ENCODE measurements at places on chromosomes 1 and 21.

DNA sequence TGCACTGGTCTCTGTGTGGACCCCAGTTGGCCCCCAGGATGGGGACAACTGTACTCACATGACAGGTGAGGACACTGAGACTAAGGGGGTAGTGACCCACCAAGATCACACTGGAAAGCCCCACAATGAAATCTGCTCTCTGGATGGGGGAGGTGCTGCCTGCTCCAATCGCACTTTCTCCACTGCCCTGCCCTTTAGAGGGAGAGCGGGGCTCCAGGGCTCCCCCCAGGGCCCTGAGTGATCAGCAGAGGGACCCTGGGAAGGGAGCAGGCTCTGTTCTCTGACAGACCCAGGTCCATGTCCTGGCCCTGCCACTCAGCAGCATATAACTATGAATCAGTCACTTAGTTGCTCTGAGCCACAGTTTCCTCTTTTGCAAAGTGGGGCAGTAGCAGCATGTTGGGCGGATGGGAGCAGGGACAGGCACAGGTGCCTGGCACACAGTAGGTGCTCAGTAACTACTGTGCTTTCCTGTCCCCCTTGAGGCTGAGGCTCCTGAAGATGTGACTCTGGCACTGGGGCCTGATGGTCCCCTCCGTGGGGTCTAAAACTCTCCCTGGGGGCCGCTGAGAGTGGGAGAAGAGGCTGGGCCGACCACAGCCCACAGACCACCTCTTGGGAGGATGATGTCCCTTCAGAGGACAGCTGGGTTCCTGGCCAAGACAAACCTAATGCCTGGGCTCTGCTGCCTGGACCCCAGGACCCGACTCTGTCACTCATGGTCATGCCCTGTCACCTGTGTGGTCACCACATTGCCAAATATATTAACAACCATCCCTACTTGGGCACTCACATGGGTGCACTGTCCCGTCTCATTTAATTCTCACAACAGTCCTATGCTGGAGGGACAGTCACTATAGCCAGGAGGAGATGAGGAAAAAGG, 222.7 kb downstream of the PTPRU start:
- DNase-seq = peak; percentile 21

GRCh38 chr1:84480650-84481049, 1.6 kb downstream of the RPF1 start:
- no peak for DNase-seq

DNA sequence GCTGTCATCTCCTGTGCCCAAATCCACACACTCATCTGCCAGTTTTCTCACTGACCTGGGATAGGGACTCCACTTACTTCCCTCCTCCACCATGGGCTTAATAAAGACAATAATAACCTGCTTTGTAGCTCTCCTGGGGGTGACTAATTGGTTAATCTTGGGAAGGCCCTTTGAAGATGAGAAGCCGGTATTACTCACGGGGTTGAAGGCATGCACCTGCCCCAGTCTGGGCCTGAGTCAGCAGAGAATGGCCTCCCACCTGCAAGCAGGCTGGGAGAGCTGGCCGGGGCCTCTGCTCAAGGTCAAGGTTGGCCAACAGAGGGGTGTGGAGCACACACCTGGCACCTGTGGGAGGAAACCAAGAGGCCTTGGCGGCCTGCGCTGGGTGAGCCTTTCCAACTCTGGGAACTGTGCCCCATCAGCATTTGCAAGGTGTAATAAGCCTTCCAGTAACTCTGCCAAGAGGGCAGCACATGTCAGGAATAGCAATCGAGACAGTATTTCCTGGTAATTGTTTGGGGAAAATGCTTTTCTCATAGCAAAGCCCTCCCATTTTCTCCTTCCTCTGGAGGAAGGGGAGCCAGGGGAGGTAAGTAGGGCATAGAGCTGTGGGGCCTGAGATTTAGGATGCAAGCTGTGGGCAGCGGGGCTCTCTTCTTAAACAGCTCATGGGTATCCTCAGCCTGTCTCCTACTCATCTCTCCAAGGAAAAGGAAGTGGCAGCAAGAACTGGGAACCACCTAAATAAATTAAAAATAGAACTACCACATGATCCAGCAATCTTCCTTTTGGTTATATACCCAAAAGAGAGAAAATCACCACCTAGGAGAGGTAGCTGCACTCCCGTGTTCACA, 49.0 kb downstream of the TOMM20 start:
- DNase-seq = peak; percentile 56

DNA sequence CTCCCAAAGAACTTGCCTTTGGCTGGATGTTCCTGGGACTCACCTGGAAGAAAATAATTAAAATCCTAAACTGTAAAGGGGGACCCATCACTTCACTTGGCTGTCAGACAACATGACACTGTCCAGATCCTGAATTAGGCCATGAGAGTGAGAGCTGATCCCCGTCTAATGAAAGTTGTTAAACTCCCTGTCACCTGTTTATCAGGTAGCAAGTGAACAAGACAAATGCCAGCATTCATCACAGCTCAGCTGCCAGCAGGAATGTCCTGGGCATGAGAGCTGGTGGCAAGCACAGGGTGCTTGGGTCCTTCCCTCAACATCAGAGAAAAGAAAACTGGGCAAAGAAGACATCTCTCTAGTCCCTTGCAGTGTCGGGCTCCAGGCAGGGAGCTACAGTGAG, 23.8 kb downstream of the PMVK start:
- peak; percentile 69 for DNase-seq

GRCh38 chr1:67564193-67564592, 120.8 kb upstream of the GADD45A start:
- peak; percentile 80 for DNase-seq

DNA sequence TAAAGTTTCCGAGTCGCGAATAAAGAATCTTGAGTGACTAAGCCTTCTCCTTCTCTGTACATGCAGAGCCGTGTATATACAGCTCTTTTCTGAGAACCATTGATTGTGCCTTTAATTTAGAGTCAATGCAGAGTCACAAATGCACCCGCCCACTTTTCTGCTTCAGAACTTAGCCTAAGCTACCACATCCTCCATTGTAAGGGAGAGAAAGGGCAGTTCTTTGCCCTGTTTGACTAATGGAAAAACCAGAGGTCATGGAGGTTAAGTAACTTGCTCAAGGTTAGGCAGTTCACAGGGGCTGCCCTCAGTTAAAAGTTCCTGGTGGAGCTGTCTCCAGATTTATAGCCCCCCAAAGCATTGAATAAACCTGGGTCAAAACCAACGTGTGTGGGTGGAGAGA, 139.6 kb downstream of the TOMM20 start:
- no peak for DNase-seq

DNA sequence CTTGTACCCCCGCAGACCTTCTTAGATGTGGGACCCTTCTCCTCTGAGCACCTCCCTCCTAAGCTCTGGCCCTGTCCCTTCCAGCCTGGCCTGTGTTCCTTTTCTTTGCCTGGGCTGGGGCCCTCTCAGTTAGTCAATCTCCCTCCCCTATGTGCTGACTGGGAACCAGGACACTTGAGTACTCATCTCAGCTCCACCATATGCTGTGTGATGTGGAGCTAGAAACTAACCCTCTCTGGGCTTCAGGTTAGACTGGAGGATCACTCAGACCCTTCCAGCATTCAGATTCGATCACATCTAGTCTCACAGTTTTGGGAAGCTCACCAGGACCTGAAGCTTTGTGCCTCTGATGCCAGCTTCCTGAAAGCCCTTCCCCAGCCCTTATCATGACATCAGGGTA, 40.6 kb downstream of the TRIM62 start:
- no peak for DNase-seq

GRCh38 chr1:109928591-109929111, 18.0 kb downstream of the CSF1 start:
- DNase-seq = peak; percentile 89

- no peak for DNase-seq
These were observed 43.9 kb upstream of the ITPKB start for GRCh38 chr1:226782845-226783601.

- no peak for DNase-seq
These were observed 32.0 kb downstream of the RSPH1 start for GRCh38 chr21:42463861-42464515.

Measured in osteoblast (primary cell).